Activated T-helper 2 cell treated with anti-CD3 and anti-CD28 coated beads, Interferon-gamma antibody, Interleukin-2, Interleukin-4, amounts not matched to agents 10 μg/mL and 5 μg/mL and 100 μg/mL, durations not matched to agents 14 hours and 24 hours and 36 hours (primary cell): ENCODE measurements at places on chromosomes 16 and 17. TPM values are rescaled to one million over a fixed set of nuclear protein-coding genes. Genes with fewer than 3 reads are reported as not detected.
A peak's percentile ranks its signal among the peaks of the same experiment; 100 is the strongest.

The KRT17 gene
- not detected in 2 replicates for total RNA-seq

The MYH13 gene
- total RNA-seq = not detected in 2 replicates

The TLCD3B gene
- 2.3 and 2.6 TPM in 2 replicates for total RNA-seq

The CKLF gene
- total RNA-seq = 102 and 110 TPM in 2 replicates

- peaks cover 34% of the 10 kb centered on the region for H3K36me3 ChIP-seq
- peaks cover 62% of the 10 kb centered on the region for H3K4me1 ChIP-seq
Measured at GRCh38 chr17:47733047-47733673, at the start of gene TBX21. Gene TBX21, plus strand, starts transcription at chr17:47733236. Its CDS starts 219 bp downstream, at chr17:47733455.

DNA sequence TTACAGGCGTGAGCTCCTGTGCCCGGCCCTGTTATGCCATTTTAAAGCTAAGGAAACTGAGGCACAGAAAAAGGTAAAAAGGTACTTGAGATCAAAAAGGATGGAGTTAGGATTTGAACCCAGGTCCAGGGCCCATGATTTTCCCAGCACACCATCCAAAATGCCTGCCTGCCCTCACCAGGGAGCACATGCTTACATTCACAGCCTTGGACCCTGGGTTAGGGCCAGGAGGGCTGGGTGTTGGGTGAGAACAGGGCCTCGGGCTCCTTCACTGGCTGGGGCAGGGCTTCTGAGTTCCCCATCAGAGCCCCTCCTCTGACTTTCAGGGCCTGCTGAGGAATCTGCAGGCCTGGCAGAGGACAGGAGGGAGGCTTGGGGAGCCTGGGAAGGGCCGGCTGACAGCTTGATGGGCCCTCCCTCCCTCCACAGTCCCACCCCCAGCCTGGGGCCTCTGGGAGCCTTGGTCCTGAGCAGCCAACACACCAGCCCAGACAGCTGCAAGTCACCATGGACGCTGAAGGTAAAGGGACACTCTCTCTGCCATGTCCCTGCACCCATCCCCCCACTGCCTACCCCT is at the start of gene QPRT:
Gene QPRT (plus strand): TSS at position 490 of the 577 bp plus-strand sequence. CDS start 18 bp downstream, at position 508.
- H3K27ac ChIP-seq = peak within 1 kb of the TSS; percentile 88
- H3K4me1 ChIP-seq = peaks cover 18% of the 10 kb centered on the region
- peak within 1 kb of the TSS; percentile 73 for H3K4me3 ChIP-seq
- peaks cover 23% of the 10 kb centered on the region for H3K36me3 ChIP-seq
- no peaks in the 10 kb centered on the region for H3K27me3 ChIP-seq
- no peak for DNase-seq

DNA sequence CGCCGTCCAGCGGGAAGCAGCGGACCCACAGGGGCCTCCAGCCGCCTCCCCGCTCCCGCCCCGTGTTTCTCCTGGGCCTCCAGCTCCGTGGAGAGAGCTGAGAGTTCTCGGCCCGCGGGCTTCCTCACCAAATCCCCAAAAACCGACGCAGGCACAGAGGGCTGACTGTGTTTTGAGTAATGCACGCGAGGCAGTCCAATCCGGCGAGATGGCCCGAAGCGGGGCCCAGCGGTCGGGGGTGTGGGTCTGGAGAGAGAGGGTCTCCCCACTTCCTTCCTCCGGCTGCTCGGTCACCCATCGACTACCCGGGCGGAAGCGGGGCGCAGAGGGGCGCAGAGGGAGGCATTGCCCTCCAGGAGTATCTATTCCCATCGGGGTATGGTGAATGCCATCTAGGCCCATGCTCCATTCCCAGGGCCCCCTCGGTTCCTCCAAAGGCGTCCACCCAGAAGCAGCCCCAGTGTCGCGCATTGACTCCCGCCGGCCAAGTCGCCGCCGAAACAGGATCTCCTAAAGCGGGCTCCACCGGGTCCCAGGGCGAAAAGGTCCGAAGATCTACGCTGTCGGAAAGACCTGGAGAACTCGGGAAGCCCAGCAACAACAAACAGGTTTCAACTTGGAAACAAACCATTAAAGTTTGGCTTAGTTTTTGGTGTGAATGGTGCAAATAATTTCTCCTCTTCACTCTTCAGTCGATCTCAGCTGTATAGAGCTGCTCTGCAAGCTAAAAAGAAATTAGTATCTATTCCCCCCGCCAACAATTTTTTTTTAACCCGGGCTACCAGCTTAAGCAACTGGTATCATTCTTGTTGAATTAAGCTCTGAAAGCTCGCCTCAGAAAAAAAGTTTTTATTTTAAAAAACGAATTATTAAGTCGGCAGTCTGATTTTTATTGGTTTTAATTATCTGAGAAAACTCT is 19.2 kb upstream of the HOXB13 start:
- DNase-seq = no peak
- H3K27ac ChIP-seq = no peak overlapping the region
- no peak overlapping the region for H3K4me3 ChIP-seq

- H3K27ac ChIP-seq = peak overlapping the region; percentile 80
- peaks cover 38% of the 10 kb centered on the region for H3K4me1 ChIP-seq
- peak overlapping the region; percentile 86 for H3K4me3 ChIP-seq
- H3K27me3 ChIP-seq = no peaks in the 10 kb centered on the region
Measured at GRCh38 chr16:88784074-88784855, 755 bp downstream of the PIEZO1 start.

DNA sequence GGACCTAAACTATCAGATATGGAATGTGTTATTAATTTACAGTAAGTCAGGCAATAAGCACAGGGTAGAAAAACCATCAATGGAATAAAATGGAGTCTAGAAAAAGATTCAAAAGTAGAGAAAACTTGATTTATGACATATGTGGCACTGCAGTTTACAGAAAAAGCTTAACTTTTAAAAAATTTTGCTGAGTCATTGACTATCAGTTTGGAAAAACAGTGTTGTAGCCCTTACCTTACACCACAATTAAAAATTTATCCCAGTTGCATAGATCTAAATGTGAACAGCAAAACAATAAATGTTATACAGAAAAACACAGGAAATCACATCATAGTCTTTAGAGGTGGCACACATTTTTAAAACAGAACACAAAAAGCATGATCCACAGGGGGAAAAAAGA is 108.5 kb downstream of the USP22 start:
- H3K4me3 ChIP-seq = no peak overlapping the region
- H3K36me3 ChIP-seq = no peaks in the 10 kb centered on the region
- peaks cover 10% of the 10 kb centered on the region for H3K27me3 ChIP-seq
- DNase-seq = no peak
- no peak overlapping the region for H3K27ac ChIP-seq

DNA sequence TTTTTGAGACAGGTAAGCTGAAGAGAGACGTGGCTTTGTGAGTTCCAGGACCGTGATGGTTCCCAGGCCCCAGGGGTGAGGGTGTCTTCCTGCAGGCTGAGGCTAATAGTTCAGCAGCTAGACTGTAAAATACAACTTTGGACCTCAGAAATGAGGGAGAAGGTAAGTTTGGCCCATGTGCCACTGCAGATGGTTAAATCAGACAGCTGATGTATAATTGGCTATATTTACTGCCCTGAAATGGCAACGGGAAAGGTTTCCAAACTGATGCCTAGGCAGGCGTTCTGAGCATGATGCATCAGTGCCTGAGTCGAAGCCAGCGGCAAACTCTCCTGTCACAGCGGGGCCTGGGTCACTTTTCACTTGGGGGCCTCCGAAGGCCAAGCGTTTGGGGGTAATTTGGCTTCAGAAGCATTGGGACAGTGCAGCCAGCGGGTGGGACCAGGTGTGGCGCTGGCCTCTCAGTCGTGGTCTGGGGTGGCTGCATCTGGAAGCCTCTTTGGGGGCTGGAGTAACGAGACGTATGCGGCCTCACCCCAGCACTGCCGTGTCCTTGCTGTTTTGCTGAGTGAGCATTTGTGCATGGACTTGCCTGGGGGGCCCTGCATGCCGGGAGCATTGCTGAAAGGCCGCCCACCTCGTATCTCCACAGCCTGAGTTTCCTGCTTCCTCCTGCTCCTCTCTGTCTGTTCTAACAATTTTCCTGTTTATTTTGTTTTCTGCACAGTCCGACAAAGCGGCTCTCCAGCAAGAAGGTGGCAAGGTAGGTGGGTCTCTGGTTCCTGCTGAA is 31.2 kb upstream of the CAPN15 start:
- H3K27me3 ChIP-seq = no peaks in the 10 kb centered on the region
- H3K4me3 ChIP-seq = no peak overlapping the region
- no peak overlapping the region for H3K27ac ChIP-seq
- H3K4me1 ChIP-seq = no peaks in the 10 kb centered on the region
- DNase-seq = no peak
- no peaks in the 10 kb centered on the region for H3K36me3 ChIP-seq

- peaks cover 3% of the 10 kb centered on the region for H3K27me3 ChIP-seq
- DNase-seq = no peak
- no peaks in the 10 kb centered on the region for H3K36me3 ChIP-seq
- H3K4me3 ChIP-seq = no peak overlapping the region
- no peak overlapping the region for H3K27ac ChIP-seq
- peaks cover 3% of the 10 kb centered on the region for H3K4me1 ChIP-seq
Measured at GRCh38 chr16:77961814-77962213, 60.5 kb upstream of the CLEC3A start.

DNA sequence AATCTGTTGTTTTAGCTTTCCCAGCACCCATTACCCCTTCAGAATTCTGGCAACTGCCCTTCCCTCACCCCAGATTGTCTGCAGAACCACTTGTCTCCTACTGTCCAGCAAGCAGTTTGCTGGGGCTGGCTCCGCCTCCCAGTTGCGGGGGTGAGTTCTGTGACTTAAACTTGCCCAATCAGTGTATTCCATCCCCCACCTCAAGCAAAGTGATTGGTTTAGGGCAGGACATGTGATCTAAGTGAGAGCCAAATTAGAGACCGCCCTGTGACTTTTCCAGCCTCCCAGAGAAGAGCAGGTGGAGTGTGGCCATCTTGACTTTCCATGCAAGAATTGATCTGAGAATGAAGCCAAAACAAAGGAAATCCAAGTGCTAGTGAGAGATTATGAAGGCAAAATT is 22.7 kb upstream of the SRCIN1 start:
- peaks cover 1% of the 10 kb centered on the region for H3K4me1 ChIP-seq
- DNase-seq = no peak
- no peak overlapping the region for H3K4me3 ChIP-seq
- peaks cover 15% of the 10 kb centered on the region for H3K27me3 ChIP-seq

- DNase-seq = no peak
- H3K27me3 ChIP-seq = peaks cover 36% of the 10 kb centered on the region
- H3K36me3 ChIP-seq = no peaks in the 10 kb centered on the region
- H3K27ac ChIP-seq = no peak overlapping the region
- H3K4me1 ChIP-seq = peaks cover 5% of the 10 kb centered on the region
Measured at GRCh38 chr16:30621765-30622164, 11.6 kb upstream of the ZNF689 start.

- H3K36me3 ChIP-seq = no peaks in the 10 kb centered on the region
- peaks cover 7% of the 10 kb centered on the region for H3K4me1 ChIP-seq
- H3K27me3 ChIP-seq = no peaks in the 10 kb centered on the region
- no peak for DNase-seq
Measured at GRCh38 chr16:50613964-50614474, 65.8 kb downstream of the NKD1 start.
